MCF 10A (cell line): ENCODE measurements at places on chromosomes 2 and 18. TPM values are rescaled to one million over a fixed set of nuclear protein-coding genes. Genes with fewer than 3 reads are reported as not detected.
A peak's percentile ranks its signal among the peaks of the same experiment; 100 is the strongest.

DNA sequence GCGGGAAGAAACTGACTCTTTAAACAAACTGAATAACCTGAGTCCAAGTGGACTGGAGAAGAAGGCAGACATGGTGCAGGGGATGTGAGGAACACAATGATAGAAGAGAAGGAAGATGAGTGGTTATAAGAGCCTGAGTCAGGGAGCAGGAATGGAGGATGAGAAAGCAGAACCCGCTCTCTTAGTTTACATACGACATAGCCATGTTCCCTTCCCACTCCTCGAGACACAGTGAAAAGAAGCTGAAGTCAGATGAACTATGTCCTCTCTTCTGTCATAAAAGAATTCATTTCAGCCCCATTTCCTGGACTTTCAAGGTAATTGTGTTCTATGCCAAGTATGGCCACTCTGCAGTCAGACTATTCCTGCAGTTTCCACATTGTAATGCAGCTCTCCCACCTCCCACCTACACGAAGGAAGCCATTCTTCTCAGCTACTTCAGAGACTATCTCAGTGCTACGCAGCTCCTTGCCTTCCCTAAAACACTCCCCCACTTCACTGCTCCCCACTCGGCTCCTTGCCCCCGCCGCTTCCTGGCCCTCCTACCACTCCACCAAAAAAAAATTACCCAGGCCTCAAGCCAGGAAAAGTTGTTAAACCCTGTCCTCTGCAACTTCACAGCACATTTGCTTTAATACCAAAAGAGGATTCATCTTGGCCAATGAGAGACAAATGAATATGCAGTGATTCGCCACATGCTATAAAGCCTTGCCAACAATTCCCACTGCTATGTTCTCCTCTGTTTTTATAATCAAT, 323.4 kb upstream of the EPHA4 start:
- no peaks in the 10 kb centered on the region for H3K4me1 ChIP-seq
- no peak overlapping the region for H3K27ac ChIP-seq
- no peak for DNase-seq

DNA sequence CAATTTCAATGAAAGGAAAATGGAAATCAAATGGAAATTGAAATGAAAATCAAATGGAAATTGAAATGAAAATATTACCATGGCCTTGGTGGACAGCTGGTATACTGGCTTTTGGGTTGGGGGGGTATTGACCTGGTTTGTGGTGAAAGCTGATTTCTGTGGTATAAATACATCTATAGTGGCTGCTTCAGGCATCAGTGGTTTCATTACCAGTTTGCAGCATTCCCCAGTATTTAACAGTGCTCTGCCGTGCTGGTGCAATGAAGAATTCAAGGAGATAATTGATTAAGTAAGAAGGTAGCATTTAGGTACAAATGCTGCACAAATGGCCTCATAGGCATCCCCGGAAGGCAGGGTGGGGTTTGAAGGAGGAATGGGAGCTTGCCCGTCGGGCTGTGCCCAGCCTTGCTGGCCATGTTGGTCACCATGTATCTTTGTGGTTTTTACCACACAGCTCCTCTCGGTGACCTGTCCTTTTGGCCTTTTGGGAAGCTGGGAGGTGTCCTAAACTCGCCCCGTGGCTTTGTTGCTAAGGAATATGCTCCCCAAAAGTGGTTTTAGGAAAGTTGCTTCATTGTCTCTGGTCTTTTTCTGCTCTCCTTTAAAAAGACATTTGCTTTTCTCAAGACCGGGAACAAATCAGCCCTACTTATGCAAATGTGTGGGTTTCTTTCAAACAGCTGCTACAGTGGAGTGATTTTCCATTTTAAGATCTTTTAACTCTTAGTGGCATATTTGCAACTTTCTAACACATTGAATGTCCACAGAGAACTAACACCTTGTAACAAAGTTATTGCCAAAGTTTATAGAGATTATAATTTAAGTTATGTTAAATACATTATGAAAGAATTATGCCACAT, 28.6 kb downstream of the SNTG2 start:
- H3K27me3 ChIP-seq: peaks cover 22% of the 10 kb centered on the region
- H3K36me3 ChIP-seq: no peaks in the 10 kb centered on the region
- DNase-seq: no peak
- no peak overlapping the region for H3K4me3 ChIP-seq

GRCh38 chr2:44582363-44583008, 220.7 kb downstream of the CAMKMT start:
- no peaks in the 10 kb centered on the region for H3K36me3 ChIP-seq
- H3K4me3 ChIP-seq: no peak overlapping the region
- H3K27me3 ChIP-seq: no peaks in the 10 kb centered on the region
- no peak overlapping the region for H3K27ac ChIP-seq
- DNase-seq: peak; percentile 46

DNA sequence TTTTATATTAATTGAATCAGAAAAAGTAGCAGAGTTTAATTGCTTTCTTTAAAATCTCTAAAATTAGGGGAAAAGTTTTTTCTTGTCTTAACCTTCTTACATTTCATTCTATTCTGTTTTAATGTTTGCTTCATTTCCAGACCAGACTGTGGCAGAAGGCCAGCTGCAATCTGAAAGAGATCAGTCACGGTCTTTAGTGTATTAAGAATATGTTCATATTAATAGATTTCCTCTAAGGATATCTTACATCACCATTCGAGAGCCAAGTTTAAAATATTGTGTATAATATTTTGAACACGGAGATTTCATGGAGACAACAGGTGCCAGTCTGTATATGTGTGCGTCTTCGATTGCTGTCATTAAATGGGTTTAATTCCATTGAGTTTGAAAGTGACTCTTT, 230.9 kb upstream of the ZSWIM2 start:
- no peak for DNase-seq
- no peak overlapping the region for H3K27ac ChIP-seq
- H3K27me3 ChIP-seq: no peaks in the 10 kb centered on the region

- H3K27me3 ChIP-seq: no peaks in the 10 kb centered on the region
- peak overlapping the region; percentile 7 for H3K27ac ChIP-seq
- H3K4me3 ChIP-seq: no peak overlapping the region
- peaks cover 28% of the 10 kb centered on the region for H3K4me1 ChIP-seq
- peaks cover 75% of the 10 kb centered on the region for H3K36me3 ChIP-seq
Observed at GRCh38 chr2:1633936-1634587, 110.3 kb downstream of the PXDN start.

- H3K36me3 ChIP-seq: no peaks in the 10 kb centered on the region
- no peak for DNase-seq
- H3K27ac ChIP-seq: no peak overlapping the region
- H3K4me1 ChIP-seq: no peaks in the 10 kb centered on the region
Observed at GRCh38 chr2:217585362-217585761, 417.4 kb downstream of the TNS1 start.

- H3K27me3 ChIP-seq: no peaks in the 10 kb centered on the region
- no peak overlapping the region for H3K4me3 ChIP-seq
- peak overlapping the region; percentile 32 for H3K27ac ChIP-seq
- DNase-seq: peak; percentile 16
- H3K4me1 ChIP-seq: peaks cover 16% of the 10 kb centered on the region
Observed at GRCh38 chr18:46343931-46344372, 239.8 kb downstream of the HAUS1 start.

GRCh38 chr2:107777974-107778373, 48.7 kb upstream of the RGPD4 start:
- DNase-seq: no peak
- H3K4me3 ChIP-seq: no peak overlapping the region
- peaks cover 30% of the 10 kb centered on the region for H3K4me1 ChIP-seq
- H3K27ac ChIP-seq: no peak overlapping the region

GRCh38 chr2:181585732-181586131, 71.2 kb downstream of the CERKL start:
- H3K4me1 ChIP-seq: no peaks in the 10 kb centered on the region
- DNase-seq: no peak
- H3K36me3 ChIP-seq: no peaks in the 10 kb centered on the region
- H3K27ac ChIP-seq: no peak overlapping the region
- H3K4me3 ChIP-seq: no peak overlapping the region
- no peaks in the 10 kb centered on the region for H3K27me3 ChIP-seq

GRCh38 chr2:235613649-235614048, 119.8 kb downstream of the AGAP1 start:
- H3K27ac ChIP-seq: no peak overlapping the region
- no peak for DNase-seq
- H3K4me3 ChIP-seq: no peak overlapping the region

DNA sequence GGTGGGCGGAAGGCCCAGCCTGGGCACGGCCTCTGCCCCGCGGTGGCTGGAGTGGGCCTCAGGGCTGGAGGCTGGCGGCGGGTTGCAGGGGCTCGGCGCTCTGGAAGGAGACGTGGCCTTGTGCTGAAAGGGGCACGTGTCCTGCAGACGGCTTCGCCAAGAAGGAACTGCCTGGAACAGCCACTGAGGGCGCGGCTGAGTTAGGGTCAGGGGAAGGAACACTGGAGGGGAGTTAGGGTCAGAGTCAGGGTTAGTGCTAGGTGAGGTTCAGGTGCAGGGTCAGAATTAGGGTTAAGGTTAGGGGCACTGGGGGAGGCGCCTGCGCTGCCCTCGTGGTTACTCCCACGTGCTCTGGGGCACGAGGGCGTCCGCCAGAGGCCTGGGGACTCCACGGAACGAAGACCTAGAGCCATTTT, 933 bp upstream of the ADNP2 start:
- no peaks in the 10 kb centered on the region for H3K27me3 ChIP-seq
- peaks cover 9% of the 10 kb centered on the region for H3K4me1 ChIP-seq
- H3K36me3 ChIP-seq: no peaks in the 10 kb centered on the region

DNA sequence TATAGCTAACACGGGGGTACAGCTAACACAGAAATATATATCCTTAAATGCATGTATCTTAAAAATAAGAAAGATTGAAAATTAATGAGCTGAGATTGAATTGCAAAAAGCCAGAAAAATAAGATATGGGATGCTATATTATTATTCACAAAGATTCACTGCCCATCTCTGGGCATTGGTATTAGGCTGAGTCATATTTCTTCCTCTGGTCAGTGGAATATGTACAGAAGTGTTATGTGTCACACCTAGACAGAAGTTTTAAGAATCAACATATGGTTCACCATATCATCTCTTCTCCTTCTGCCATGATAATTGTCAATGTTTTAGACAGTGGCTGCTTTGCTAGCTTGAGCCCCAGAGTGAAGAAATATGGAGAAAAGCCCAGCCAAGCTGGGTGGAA, 14.0 kb upstream of the MCFD2 start:
- H3K4me3 ChIP-seq: no peak overlapping the region
- no peaks in the 10 kb centered on the region for H3K27me3 ChIP-seq
- peaks cover 19% of the 10 kb centered on the region for H3K36me3 ChIP-seq
- no peak overlapping the region for H3K27ac ChIP-seq

- H3K4me1 ChIP-seq: peaks cover 12% of the 10 kb centered on the region
- no peak overlapping the region for H3K27ac ChIP-seq
- DNase-seq: peak; percentile 3
- no peak overlapping the region for H3K4me3 ChIP-seq
- H3K36me3 ChIP-seq: no peaks in the 10 kb centered on the region
Observed at GRCh38 chr2:47307066-47307465, 95.9 kb upstream of the MSH2 start.

DNA sequence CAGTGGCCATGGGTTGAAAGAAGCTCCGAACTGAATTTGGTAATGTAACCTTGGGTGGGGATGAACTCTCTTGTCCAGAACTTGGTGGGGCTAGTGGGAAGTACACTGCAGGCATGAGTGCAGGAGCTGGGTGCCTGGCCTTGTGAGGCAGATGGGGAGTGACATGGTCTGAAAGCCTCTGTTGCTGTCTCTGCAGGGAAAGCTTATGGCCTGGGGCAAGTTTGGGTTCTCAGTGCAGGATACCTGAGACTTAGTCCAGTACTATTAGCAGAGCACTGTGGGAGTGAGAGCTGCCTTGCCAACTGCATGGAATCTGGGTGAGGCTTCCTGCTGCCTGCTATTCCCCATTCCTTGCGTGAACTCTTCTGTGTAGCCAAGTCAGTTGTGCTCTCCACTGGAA, 1620.9 kb upstream of the NXPH2 start:
- H3K4me3 ChIP-seq: no peak overlapping the region
- no peaks in the 10 kb centered on the region for H3K36me3 ChIP-seq
- DNase-seq: no peak
- no peak overlapping the region for H3K27ac ChIP-seq

DNA sequence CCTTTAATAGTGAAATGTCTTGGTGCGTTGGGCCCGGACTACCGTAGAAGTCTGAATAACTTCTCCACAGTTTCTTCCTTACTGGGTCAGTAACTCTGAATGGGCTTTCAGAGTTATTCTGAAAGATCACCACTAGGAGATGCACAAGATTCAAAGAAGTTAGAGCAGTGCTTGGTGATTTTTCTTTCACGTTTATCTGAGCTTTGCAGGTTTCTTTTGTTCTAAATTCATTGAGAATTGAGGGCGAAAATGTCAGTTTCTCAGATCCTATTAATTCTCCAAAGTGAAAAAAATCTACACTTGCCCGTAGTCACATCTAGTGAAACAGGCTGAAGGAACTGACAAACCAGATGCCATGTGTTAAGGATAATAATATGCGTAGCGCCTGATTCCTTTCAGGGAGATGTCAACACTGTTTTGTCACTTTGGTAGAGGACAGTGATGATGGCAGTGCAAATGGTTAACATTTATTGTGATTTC, 70.1 kb downstream of the QPCT start:
- H3K4me3 ChIP-seq: no peak overlapping the region
- no peaks in the 10 kb centered on the region for H3K36me3 ChIP-seq
- no peaks in the 10 kb centered on the region for H3K27me3 ChIP-seq
- H3K27ac ChIP-seq: no peak overlapping the region

GRCh38 chr2:236847023-236847422, 238.7 kb upstream of the COPS8 start:
- no peaks in the 10 kb centered on the region for H3K27me3 ChIP-seq
- H3K4me3 ChIP-seq: no peak overlapping the region
- DNase-seq: no peak
- H3K36me3 ChIP-seq: no peaks in the 10 kb centered on the region
- H3K4me1 ChIP-seq: no peaks in the 10 kb centered on the region

GRCh38 chr2:9703701-9704221, 73.0 kb upstream of the YWHAQ start:
- no peaks in the 10 kb centered on the region for H3K36me3 ChIP-seq
- H3K4me3 ChIP-seq: no peak overlapping the region
- DNase-seq: peak; percentile 91
- H3K27me3 ChIP-seq: no peaks in the 10 kb centered on the region

DNA sequence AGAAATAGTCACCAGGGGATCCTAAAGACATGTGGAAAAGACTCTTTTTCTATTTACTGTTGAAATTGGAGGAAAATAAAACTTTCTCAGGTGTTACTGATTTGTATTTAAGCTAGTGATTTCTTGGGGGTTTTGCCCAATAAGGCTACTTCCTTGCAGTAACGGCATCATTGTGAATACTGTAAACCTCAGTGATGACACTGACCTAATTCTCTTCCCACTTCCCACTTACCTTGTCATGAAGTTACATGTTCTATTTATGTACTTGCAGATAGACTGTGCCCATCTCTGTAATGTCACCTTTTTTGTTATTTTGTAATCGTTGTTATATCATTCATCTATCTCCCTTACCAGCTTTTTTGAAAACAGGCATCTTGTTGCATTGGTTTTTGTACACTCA, 134.5 kb downstream of the KIAA1328 start:
- no peak for DNase-seq
- no peaks in the 10 kb centered on the region for H3K36me3 ChIP-seq
- no peak overlapping the region for H3K4me3 ChIP-seq
- H3K4me1 ChIP-seq: no peaks in the 10 kb centered on the region

SULT1C2 gene
- not detected in 2 replicates for total RNA-seq

ANKRD23 gene
- total RNA-seq: 3.4 and 7.6 TPM in 2 replicates

HES6 gene
- 16.8 and 19.7 TPM in 2 replicates for total RNA-seq

UCN gene
- total RNA-seq: 7.9 and 9.5 TPM in 2 replicates

SIX3 gene
- total RNA-seq: not detected in 2 replicates

NTSR2 gene
- total RNA-seq: not detected in 2 replicates

CNNM4 gene
- 5.0 and 6.3 TPM in 2 replicates for total RNA-seq
